ENCODE measurements at places on chromosomes 13 and 19.

- DNase-seq = no peak
Measured at GRCh38 chr13:78602561-78603239, 652 bp downstream of the POU4F1 start.

DNA sequence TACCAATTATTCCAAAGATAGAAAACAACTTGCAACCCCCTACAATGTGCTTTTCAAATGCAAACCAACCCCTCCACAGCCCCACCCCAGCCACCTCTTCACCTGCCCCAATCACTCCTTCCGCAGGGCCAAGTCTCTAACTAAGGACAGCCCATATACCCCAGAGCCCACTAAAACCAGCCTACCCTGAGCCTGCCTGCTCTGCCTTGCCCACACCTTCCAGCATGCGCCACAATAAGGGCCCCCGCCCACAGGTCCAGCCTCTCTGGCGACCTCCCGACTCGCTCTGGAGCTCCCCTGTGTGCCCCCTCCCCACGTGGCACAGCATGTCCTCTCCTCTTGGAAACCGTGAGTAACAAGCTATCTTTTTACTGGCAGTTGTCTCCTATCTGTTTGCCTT, 42.8 kb upstream of the MEDAG start:
- DNase-seq = no peak

DNA sequence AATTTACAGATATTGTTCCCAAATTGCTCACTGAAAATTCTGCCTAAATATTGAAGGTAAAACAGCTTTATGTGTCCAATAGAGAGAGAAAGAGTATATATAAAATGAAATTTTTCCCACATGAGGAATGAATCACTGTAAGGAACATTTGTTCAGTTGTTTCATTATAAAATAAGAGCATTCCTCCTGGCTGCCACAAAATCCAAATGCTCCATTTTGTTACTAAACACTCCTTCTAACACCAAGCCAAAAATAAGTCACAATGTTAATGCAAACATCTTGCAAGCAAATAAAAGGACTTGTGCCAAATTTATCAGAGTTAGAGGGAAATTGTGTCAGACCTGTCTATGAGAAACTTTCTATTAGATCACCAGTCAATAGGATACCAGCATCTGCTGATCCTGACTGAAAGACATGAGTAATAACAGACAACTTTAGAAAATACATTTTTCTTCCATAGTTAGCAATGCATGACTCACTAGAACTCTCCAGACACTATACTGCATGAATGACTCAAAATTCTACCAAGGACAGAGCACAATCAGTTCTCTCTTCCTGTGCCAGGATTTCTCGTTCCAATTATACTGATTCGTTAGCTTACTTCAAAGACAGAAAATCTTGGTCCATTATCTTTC, 83.5 kb upstream of the FNDC3A start:
- no peak for DNase-seq

GRCh38 chr13:66835040-66835628, 395.0 kb downstream of the PCDH9 start:
- no peak for DNase-seq

DNA sequence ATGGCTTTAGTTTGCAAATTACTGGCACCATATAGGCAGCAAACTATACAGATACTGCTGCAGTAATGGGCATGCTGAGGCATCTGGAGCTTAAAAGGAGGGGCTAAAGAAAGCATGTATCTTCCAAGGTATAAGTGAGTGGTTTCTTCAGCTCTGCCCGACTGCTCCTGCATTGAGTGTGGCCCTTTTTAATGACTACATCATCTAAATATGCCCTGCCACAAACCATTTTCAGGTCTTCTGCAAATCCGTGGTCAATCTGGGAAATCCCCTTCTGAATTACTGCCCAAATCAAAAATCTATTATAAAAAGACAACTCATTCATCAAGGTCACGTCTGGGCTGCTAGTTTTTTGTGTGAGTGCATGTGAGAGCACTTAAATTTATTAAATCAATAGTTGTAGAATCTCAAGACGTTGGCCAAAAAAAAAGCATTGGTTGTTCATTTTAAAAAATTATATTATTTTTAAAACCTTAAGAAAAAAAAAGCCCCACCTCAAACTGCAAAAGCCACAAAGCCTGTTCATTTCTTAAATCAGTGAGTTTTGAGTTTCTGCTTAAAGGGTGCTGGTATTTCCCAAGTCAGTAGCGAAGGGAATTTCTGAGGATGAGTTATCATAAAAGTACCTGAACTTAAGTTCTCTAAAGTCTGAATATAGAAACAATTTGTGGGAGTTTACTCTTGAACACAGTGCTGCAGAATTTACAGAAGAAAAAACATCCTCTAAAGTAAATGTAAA, 16.3 kb downstream of the LCP1 start:
- DNase-seq = no peak

- peak; percentile 28 for DNase-seq
Measured at GRCh38 chr19:27971071-27971470, 1241.9 kb downstream of the UQCRFS1 start.

- no peak for DNase-seq
Measured at GRCh38 chr13:99800011-99800410, 171.6 kb downstream of the ZIC5 start.

DNA sequence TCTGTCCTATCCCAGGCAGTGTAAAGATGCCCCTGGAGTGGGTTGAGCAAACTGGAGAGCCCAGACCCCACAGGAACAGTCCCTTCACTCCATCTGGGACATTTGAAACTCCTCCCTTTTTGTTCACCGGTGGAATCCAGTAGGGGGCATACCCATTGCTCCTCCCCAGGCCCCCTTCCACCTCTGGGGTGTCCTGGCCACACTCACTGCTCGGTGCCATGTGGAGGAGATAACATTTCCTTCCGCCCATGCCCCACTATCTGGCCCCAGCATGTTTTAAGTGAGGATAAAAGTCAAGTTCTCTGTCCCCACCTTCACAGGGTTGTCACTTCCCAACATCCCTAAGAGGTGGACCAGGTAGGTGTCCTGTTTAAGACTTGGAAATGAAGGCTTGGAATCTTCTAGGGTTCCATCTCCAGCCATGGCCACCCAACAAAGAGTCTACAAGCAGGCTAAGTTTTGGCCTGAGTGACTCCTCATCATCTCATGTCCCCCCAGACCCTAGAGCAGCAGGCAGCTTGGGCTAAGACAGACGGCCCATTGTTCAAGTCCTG, 9.3 kb downstream of the ZNF526 start:
- DNase-seq = no peak

DNA sequence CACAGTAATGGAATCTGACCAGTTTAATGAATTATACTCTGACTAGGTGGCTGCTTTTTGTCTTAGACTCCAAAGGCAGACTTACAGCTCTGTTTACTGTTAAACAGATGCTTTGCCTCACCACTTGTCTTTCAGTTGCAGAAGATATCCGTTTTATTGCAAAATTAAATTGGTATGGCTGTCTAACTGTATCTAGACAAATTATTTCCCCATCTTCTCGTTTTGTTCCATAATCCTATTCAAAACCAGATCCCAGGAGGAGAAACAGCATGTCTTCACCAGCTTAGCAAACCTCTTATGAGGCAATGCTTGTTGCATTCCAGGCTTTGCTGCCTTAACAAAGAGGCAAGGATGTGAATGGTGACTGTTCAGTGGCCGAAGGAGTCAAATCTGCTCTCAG, 215.6 kb downstream of the TDRD3 start:
- no peak for DNase-seq

DNA sequence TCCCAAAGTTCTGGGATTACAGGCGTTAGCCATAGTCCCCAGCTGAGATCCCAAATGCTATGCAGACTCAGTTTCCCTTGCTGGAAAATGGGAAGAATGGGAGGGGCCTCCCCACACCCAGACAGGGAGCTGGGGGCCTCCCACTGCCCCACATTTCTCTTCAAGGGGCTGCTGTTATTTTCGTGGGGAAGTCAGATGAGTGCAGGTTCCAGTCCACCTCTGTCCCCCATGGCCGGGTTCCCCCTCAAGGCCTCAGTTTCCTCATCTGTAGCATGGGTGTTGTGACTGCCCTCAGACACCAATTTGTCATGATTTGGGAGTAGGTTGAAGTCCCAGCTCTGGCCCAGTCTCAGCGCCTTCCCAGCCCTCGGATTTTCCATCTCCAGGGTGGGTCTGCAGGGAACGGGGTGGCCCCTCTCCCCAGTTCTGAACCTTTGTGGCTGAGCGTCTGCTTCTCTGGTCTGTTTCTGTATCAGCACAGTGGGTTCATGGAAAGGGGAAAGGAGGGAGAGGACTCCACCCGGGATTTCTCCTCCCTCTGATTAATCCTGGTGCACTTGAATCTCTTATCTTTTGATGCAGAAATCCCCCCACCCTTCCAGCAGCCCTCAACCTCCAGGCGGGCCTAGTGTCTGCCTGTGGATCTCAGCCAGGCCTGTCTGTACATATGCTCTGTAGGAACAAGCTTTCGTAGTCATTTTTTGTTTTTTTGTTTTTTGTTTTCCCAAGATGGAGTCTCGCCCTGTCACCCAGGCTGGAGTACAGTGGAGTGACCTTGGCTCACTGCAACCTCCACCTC, 12.2 kb downstream of the NFIC start:
- DNase-seq = no peak

DNA sequence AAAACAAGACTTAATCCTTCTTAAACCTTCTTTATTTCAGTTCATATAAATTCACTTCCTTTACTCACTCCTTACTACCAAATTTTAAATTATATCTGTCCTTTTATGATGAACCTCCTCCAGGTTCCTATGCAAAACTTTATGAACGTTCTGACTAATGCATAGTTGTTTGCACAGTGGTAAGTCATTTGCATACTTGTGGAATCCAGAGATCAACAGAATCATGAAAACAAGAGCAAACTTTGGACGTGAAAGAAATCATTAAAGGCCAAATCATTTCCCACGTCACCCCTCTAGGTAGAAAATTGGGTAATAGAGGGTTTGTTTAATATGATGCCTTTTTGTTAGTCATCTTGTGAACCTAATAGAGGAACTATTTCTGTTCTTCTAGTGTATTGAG, 32.3 kb upstream of the MYCBP2 start:
- no peak for DNase-seq

- no peak for DNase-seq
Measured at GRCh38 chr19:8367327-8368001, 3.5 kb downstream of the ANGPTL4 start.
